ENCODE measurements at places on chromosomes 5 and 9.

GRCh38 chr5:16043349-16043965 lies 136.1 kb downstream of the MARCHF11 start:
- DNase-seq, result no peak

- no peak for DNase-seq
Observed at GRCh38 chr5:138972230-138972629, 97.1 kb upstream of the LRRTM2 start.

GRCh38 chr5:120803282-120803681 lies 339.2 kb downstream of the PRR16 start:
- no peak for DNase-seq

- DNase-seq, result no peak
Observed at GRCh38 chr5:169195601-169196000, 105.3 kb downstream of the SLIT3 start.

DNA sequence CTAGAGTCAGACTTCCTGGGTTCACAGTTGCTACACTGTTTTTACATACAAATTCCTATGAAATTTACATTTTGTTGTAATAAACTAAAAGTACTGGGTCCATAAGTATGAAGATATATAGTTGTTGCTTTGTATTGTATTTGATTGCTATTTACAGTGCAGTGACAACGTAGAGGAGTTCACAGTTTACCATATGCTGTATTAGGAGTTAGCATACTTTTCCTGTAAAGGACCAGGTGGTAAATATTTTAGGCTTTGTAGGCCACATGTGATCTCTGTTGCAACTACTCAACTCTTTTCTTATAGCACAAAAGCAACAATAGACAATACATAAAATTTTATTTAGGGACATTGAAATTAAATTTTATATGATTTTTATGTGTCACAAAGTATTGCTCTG lies 18.0 kb downstream of the PAM start:
- DNase-seq, result no peak

DNA sequence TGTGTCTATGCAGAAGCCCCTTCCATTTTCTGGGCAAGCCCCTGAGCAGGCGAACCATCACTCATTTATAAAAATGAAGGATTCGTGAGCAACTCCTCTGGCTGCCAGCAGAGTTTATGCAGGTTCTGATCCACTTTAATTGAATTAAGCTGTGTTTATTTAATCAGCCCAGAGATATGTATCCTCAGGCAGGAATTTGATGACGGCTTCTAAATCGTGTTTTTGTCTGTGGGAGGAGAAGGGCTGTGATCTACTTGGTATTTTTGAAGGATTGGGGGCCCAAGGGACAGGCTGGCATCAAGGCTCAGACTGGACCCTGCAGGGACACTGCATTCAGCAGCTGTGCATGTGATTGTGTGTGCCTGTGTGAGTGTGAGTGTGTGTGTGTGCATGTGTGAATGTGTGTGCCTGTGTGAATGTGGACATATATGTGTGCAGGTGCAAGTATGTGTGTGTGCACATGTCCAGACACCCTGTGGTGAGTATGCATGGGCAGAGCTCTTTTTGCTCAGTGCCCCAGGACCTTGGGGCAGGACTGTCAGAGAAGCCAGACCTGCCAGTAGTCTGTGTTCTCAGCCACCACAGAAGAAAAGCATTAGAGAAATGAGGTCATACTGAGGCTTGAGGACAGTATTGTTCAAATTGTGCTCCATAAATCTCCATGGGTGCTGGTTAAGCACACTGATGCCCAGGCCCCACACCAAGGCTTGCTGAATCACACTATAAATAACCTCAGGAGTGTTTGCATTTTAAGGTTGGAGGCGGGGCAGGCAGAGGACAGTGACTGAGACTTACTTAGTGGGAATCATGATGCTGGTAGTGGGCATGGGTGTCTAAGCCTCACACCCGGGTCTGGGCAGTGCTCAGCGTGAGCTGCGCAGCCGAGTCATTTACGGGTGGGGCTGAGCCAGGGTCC lies 164.0 kb downstream of the CARTPT start:
- DNase-seq, result no peak

GRCh38 chr5:117271656-117272055 lies 697.0 kb upstream of the SEMA6A start:
- DNase-seq, result no peak

DNA sequence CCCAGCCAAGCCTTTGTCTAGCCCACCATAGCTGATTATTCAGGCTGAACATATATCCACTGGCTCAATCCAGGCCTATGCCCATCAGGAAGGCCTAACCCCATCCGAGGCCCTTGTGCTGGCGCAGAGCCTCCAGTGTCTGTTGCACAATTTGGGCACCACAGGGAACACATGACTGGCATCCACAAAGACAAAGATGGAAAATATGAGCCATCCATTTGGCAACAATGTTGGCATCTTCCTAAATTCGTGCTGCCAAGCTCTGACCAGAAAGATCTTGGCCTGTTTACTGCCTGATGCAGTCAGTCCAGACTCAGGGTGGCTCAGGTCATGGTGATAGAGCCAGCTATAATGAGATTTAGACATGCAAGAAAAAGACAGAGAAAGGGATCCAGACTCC lies 233.8 kb downstream of the PIK3R1 start:
- no peak for DNase-seq

- DNase-seq, result no peak
Observed at GRCh38 chr5:37272511-37272910, 23.3 kb upstream of the CPLANE1 start.

GRCh38 chr5:147760086-147760875 lies 22.2 kb downstream of the JAKMIP2 start:
- DNase-seq, result no peak

DNA sequence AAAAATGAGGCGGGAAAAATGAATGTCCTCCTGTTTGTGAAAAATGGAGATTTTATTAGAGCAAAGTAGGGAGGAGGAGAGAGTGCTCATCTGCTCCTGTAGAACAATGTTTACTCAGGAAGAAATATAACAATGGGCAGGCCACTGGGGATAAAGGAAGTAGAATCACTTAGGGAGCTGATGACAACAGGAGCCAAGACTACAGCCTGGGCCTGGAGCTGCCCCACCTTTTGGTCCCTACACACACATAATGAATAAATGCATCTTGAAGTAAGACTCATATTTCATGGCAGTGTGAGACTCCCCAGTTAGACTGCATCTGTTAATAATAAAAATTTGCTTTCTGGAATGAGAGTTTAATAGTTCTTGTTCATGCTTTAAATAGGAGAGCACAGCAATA lies 1939.8 kb downstream of the EFNA5 start:
- DNase-seq, result no peak

DNA sequence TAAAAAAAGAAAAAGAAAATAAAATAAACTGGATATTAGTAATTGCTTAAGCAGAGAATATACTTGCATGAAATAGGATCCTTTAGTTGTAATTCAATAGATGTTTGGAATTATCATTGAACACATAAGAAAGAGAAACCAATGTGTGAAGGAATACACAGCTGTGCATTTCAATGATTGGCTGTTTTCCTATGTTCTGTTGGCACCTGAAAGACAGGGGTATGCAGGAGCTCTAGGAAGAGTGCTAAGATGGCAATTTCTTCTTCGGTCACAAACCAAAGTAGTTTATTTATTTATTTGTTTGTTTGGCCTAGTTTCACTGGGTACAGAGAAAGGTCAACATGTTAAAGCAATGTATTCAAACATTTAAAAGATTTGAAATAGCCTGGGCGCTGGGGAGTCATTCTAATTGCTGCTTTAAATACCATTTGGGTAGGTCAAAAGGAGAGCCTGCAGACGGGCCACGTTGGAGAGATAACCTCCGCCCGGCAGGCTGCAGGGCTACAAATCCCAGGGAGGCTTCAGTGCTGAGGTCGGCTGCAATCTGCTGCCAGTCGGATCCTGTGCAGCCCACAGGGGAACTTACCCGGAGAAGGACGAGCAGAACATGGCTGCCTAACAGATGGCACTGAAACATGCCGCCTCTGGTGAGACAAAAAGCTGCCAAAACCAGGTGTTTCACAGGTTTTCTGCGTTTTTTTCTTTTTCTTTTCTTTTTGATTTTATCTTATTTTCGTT lies 154.2 kb upstream of the TYRP1 start:
- DNase-seq, result no peak

DNA sequence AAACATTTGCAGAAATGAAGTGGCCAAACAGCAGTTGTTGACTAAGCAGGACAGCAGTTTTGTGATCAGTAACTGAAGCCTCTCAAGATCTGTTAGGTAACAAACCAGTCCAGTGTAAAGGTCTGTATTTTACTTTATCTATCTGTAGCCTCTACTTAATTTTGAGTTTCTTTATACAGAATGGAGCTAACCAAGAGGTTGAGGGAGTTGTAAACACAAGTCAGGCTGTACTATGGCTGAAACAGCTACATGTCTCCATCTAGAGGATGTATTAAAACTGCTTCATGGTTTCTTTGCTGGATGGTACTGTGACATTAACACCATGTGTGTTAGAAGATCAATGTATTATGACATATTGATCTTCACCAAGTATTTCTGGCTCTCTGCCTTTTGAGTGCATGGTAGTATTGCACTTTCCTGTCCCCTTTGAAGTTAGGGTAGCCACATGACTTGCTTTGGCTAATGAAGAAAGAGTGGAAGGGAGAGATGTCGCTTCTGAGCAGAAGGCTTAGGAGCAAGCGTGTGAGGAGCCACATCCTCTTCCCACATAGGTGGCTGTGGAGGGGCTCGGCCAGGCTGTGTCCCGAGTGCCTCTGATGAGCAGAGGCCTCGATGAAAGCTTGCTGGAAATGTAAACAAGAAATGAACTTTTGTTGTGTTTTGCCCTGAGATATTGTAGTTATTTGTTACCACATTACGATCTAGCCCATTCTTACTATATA lies 105.6 kb upstream of the PCA3 start:
- no peak for DNase-seq

GRCh38 chr5:174313615-174314014 lies 268.1 kb downstream of the NSG2 start:
- no peak for DNase-seq

GRCh38 chr5:80990527-80990926 lies 30.4 kb downstream of the RASGRF2 start:
- DNase-seq, result no peak

DNA sequence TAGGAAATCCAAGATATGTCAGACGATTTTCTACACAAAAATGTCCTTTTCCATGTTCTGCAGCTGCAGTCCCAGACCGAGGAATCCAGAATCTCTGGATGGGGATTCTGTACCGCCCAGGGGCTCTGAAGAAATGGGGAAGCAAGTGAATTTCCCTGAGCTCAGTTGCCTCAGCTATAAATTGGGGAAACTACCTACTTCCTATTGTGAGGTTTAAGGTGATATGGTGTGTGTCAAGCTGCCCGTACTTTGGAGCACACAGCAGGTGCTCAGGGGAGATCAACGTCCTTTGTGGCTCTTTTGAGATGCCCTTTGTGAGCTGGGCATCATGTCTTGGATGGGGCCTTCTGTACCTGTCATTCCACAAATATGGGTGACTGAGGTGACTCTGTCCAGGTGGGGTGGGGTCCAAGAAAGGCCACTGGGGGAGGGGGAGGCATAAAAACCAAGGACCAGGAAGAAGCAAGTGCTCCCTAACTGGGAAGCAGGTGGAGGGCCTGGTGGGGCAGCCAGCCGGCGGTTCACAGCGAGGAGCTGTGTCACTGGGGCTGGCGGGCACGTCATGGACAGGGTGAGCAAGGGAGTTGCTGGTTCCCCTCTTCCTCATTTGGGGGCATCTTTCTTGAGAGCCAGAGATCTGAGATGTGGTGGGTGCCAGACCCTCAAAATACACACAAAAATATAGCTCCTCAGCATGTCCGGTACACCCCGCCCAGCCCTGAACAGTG lies 116.0 kb downstream of the CRB2 start:
- DNase-seq, result no peak

GRCh38 chr5:157582731-157583620 lies 7.4 kb upstream of the ADAM19 start:
- no peak for DNase-seq

DNA sequence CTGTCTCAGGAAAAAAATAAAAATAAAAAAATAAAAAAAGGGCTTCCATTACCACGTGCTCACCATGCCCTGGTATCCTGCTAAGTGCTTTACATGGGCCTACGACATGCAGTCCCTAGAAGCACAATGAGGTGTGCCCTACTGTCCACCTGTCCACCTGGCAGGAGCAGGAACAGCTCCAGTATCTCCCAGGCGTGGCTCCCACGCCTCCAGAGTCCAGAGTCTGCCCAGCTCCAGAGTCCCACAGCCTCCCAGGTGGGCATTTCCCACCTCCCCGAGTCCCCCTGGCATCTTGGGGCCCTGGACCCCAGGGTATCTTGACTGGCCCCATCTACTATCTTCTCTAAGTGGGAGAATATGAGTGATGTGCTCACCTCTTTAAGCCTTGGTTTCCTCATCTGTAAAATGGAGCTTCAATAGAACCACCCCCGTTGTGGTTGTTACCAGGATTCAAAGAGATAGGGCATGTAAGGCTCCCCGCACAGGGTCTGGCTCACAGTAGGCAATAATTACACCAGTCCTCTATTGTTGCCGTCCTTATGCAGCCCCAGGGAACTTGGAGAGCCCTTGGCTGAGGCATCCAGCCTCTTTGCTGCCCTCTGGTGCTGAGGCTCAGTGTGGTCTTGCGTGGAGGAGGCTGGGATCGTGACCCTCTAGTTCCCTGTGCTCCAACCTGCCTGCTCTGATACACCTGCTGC lies 8.9 kb downstream of the CXCL14 start:
- DNase-seq, result no peak

DNA sequence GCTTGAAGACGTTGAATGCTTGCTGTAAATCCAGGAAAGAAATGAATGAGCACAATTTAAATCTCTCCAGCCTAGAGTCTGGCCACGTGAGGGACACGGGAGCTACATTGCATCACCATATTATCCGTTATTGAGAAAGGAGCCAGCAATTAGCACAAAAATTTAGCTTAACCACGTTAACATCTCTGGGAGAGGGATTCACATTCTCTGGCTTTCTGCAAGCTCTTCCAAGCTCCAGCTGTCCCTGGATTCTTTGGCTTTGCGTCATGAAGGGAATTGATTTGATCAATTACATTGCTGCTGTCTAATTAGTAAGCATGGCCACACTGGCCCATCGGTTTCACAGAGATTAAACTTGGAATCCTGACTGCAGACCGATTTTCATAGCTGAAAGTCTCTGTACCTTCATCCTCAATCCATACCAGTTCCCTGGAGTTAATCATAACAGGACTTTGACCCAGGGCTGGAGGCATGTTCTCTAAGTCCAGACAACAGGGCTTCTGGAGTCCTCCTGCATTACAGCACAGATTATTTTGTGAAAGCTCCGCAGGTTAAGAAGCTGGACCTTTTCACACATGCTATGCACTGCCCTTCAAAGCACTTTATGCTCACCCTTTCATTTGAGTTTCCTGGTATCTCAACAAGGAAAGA lies 31.6 kb downstream of the ADRA1B start:
- DNase-seq, result no peak

DNA sequence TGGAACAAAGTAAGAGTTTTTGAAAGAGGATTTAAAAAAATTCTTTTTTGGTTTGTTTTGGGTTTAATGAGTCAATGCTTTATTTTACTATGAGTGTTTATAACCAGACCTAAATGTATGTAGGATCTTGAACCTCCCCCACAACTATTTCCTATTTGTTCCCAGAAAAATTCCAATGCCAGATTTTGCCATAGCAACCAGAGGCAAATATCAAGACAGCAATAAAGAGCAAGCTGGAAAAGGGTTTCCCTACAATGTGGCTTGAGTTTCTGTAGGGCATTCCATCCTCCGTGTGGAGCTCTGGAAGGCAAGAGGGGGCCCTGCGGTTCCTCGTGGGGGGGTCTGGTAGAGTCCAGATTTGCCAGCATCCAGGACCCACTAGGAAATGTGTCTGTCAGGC lies 27.8 kb upstream of the GDNF start:
- DNase-seq, result no peak

GRCh38 chr9:34989003-34989945 lies at the start of gene DNAJB5:
TSS of gene DNAJB5 (plus strand) at chr9:34989745. CDS start at chr9:34990631, 886 bp downstream.
- peak; percentile 92 for DNase-seq

GRCh38 chr9:8724284-8725018 lies 924.9 kb upstream of the DMAC1 start:
- no peak for DNase-seq

- no peak for DNase-seq
Observed at GRCh38 chr5:89556215-89556913, 673.4 kb upstream of the MEF2C start.
